ENCODE measurements at places on chromosomes 1 and 21.

GRCh38 chr1:54699936-54700525, 15.6 kb upstream of the TTC4 start:
- DNase-seq, result no peak

GRCh38 chr1:165253818-165254254, 102.7 kb downstream of the LMX1A start:
- DNase-seq, result no peak

- no peak for DNase-seq
These were observed 9.4 kb downstream of the DONSON start for GRCh38 chr21:33578959-33579542.

- DNase-seq, result no peak
These were observed 30.4 kb upstream of the C1orf174 start for GRCh38 chr1:3930301-3931006.

DNA sequence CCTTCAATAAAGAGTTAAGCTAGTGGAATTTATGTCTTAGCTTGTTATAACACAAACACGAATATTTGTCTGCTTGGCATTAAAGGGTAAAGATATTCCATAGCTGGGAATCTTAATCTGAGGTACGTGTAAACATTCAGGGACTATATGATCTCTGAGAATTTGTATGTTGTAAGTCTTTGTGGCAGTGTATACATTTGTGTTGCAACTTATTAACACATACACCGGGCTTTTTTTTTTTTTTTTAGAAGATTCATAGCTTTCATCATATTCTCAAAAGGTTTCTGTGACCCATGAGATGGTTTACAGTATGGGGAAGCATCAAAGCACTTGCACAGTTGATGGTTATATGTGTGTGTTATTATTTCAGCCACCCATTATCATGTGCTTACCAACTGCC, 3.0 kb downstream of the GGPS1 start:
- no peak for DNase-seq

GRCh38 chr1:70504821-70505193, 93.7 kb downstream of the CTH start:
- DNase-seq, result peak; percentile 87

- no peak for DNase-seq
These were observed 2.6 kb upstream of the LUZP1 start for GRCh38 chr1:23171181-23171755.

GRCh38 chr1:173280899-173281660, 73.9 kb upstream of the TNFSF4 start:
- DNase-seq, result no peak

GRCh38 chr1:89465201-89465600, 59.4 kb upstream of the LRRC8B start:
- no peak for DNase-seq

- DNase-seq, result no peak
These were observed 622.1 kb downstream of the PLPP3 start for GRCh38 chr1:55957276-55957675.

GRCh38 chr1:198776602-198777029, 137.8 kb downstream of the PTPRC start:
- DNase-seq, result peak; percentile 77

- no peak for DNase-seq
These were observed 85.2 kb downstream of the GPR88 start for GRCh38 chr1:100622966-100623762.

DNA sequence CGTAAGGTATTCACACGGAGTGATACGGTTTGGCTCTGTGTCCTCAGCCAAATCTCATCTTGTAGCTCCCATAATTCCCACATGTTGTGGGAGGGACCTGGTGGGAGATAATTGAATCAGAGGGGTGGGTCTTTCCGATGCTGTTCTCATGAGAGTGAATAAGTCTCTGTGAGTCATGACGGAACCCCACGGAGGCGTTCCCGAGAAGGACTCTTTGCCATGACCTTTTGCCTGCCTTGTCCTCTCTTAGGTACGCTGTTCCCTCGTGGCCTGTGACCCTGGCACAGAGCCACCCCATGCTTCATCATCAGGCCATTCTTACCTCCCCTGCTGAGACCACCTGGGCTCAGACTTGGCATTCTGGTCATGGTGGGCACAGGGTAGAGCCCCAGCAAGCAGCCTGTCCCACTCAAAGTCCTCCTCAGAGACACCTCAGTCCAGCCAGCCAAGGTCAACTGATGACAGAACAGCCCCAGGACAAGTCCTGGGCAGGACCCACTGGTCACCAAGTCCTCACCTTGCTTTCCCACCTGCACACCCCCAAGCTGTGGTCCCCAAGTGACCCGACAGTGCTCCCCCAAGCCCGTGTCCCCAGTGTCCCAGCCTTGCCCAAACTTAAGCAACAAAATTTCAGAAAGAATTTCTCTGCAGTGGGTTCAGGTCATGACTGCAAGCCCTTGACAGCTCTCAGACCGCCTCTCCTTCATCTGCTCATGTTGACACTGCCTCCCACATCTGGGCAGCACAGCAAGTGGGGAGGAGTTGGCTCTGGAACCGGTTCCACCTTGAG, 158.4 kb downstream of the ACTL8 start:
- no peak for DNase-seq

DNA sequence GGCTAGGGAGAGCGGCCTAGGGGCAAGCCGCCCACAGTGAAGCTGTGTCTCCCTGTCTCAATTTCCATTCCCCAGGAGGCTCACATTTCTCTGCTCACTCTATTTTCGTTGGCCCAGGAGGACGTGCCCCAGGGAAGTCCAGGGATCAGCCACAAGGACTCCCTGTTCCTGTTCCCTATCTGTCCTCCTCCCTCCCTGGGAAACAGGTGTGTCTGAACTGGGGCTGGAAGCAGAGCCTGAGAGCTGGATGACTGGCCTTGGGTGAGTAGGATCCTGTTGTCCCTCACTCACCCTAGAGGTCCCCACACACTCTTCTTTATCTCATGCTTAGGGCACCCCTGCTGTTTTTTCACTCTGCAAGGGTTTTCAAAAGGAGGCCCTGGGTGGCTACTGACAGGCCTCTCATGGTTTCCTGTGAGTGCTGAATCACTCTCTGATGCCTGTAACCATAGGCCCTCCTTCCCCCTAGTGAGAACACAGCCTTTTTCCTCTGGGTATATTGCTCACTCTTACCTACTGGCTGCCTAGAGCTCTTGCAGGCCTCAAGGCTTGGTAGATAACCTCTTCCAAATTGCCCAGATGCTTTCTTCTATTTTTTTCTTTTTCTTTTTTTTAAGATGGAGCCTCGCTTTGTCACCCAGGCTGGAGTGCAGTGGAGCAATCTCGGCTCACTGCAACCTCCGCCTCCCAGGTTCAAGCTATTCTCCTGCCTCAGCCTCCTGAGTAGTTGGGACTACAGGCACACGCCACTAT, 3.3 kb upstream of the UTP11 start:
- DNase-seq, result no peak

GRCh38 chr1:5906966-5907365, 85.3 kb downstream of the NPHP4 start:
- no peak for DNase-seq

GRCh38 chr1:117180147-117180967, 30.4 kb downstream of the VTCN1 start:
- no peak for DNase-seq
